Fibroblast of upper back skin (primary cell): ENCODE measurements at places on chromosomes 16 and 17.

GRCh38 chr16:22887445-22887844 lies 73.5 kb downstream of the HS3ST2 start:
- no peak for DNase-seq

GRCh38 chr17:2055292-2056205 lies 646 bp downstream of the HIC1 start:
- DNase-seq: no peak

DNA sequence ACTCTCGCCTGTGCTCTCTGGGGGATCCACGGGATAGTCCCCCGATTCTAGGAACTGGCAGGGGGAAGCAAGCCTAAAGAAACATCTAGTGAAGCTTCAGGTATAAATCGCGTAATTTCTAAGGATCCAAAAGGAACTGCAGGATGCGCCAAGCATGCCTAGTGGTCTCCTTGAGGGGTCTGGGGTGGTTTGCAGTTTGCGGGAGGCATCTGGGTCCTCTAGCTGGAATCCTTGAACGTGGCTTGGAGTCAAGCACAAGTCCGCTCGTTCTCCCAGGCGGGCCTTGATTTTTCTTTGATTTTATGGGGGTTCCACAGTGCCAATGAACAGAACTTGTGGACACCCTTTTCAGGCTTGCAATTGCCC lies 1000.5 kb downstream of the KCNJ18 start:
- DNase-seq: no peak

DNA sequence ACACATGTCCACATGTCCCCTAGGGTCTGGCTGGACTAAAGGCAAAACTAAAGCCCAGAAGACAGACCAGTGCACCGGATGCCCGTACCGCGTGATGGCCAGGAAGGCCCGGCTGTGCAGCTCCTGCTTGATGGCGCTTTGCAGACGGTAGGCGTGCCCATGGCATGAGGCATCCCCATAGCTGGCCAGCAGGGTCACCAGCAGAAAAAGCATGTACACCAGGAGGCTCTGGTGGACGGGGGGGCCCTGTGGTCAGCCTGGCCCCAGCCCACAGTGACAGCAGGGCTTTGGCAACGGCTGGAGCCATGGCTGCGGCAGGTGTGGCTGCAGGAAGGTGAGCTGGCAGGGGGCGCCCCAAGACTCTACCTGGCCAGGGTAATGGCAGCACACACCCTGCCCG lies 42.8 kb downstream of the PKD1 start:
- no peak for DNase-seq

DNA sequence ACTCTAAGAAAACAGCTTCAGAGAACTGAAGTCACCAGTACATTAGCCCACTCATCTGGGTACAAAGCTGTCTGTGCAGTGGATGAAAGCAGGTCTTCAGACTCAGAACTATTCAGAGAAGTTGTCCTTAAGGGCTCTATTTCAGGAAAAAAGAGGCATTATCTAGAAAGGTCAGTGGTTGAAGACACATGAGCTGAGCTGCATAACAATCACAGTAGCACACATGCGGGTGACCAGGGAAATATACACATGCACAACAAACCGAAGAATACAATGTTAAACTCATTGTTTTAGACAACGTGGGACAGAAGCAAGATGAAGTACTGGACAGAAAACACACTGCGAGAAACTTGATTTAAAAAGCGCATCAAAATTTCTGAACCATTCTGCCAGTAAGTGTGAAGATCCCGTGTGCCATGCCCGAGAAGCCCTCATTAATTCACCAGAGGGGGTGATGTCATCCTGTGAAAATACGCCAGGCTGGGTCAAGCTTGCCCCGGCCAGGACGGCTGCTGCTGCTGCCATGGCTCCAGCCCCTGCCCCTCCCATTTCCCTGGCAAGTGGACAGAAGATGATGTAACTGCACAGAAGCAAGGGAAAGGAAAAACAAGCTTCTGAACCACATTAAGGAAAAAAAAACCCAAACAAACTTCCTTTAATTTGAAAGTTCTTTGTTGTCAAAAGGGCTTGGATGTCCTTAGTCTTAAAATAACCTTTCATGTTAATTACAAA lies 10.1 kb downstream of the DYNC1LI2 start:
- peak; percentile 89 for DNase-seq

DNA sequence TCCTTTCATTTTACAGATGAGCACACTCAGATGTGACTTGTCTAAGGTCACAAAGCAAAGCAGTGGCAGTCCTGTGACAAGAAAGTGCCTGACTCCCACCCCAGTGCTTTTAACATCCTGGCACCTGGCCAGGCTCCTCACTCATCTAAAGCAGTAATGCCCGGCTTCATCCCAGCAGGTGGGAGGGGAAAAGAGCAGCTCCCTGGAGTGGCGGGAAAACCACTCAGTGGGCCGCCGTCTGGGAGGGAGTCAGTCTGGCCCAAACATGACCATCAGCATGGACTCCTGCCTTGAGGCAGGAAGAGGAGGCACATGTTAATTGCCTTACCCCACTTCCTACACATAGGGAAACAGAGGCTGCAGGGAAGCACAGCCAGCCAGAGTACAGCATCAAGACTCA lies 2.6 kb downstream of the PCGF2 start:
- DNase-seq: no peak

DNA sequence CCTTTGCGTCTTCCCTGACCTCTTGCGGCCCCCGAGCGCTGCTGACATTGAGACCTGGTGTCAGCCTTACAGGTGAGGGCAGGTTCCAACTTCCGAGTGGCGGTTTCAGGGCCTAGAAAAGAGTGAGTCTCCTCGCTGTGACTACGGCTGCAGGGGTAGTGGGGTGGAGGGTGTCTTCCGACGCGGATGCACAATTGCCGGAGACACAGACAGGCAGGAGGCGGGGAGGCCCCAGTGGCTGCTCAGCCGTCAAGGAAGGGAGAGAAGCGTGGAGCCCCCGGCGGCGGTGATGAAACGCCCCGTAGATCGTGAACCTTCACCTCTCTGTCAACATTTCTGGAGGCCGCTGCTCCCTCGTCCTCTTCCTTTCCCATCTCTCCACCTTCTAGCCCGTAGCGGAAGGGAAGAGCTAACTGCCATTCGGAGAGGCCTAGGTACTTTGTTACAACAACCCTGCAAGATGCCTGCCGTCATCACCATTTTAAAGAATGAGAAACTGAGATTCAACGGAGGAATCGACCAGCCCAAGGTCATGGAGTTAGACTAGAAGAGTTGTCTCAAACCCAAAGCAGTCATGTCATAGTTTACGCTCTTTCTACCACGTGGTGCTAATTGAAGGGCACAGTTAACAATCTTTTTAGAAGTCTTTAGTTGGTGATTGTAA lies 485 bp downstream of the DNAJA3 start:
- no peak for DNase-seq

DNA sequence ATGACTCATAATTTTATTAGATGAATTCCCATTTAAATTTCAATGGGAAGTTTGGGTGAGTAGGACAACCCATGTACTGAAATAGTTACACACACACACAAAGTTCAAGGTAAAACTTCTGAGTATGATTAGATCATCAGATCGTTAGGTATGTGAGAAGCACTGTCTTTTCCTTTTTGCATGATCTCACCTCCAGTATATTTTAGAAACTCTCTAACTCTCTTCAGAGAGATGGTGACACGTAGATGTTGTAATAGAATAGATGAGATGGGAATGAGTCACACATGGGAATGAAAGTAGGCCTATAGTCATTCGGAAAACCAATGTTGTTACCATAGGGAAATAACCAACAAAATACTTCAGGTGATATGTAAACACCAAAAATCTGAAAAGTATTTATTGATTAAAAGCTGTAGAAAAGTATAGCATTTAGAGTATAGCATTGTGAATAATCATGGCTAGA lies 22.2 kb downstream of the KRT23 start:
- peak; percentile 94 for DNase-seq

DNA sequence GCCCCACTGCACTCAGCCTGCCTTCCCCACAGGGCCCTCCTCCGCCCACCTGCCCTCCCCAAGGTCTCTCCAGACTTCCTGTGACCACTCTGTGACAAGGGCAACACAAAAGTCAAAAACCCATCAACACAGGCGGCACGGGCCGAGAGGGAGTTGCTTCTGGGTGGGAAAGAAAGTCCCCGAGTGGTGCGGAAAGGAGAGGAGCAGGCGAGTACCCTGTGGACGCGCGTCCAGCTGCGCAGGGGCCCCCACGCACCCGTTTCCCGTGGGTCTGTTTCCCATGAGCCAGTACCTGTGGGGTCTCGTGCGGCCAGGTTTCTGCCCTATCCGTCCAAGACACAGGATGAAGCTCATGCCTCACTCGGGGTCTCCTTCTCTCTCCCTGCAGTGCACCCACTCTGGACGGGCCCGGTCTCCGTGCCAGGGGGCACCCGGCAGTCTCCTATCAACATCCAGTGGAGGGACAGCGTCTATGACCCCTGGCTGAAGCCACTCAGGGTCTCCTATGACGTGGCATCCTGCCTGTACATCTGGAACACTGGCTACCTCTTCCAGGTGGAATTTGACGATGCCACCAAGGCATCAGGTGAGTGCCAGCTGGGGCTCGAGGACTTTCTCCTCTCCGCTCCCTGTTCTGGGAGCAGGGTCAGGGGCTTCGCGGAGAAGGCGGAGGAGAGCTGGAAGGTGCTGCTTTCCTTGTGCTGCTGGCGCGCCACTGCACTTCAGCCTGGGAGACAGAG lies 12.2 kb downstream of the CD2BP2 start:
- no peak for DNase-seq

DNA sequence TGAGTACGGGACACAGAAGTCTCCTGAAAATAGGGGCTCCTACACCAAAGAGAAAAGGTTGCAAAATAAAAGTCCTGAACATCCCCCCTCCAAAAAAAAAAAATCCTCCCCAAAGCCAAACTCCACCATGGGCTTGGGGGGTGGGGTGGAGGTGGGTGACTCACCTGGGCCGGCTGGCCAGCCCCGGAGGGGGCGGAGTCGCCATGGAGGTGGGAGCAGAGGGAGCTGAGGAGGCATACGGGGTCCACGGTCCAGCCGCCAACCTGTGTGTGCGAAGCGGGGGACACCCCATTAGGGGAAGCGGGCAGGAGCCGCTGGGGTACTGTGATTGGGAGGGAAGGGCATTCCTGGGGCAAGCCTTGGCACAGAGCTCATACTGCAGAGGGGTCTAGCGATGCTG lies 31.0 kb downstream of the SRCIN1 start:
- DNase-seq: no peak

- no peak for DNase-seq
Observed at GRCh38 chr17:27038676-27039075, 255.2 kb upstream of the WSB1 start.

GRCh38 chr16:73205153-73205886 lies 157.4 kb upstream of the ZFHX3 start:
- DNase-seq: no peak

- no peak for DNase-seq
Observed at GRCh38 chr17:79338152-79338551, 263.5 kb downstream of the ENGASE start.

GRCh38 chr16:11611871-11612664 lies 25.3 kb upstream of the LITAF start:
- no peak for DNase-seq

- DNase-seq: no peak
Observed at GRCh38 chr16:5166486-5166885, 68.9 kb upstream of the EEF2KMT start.

DNA sequence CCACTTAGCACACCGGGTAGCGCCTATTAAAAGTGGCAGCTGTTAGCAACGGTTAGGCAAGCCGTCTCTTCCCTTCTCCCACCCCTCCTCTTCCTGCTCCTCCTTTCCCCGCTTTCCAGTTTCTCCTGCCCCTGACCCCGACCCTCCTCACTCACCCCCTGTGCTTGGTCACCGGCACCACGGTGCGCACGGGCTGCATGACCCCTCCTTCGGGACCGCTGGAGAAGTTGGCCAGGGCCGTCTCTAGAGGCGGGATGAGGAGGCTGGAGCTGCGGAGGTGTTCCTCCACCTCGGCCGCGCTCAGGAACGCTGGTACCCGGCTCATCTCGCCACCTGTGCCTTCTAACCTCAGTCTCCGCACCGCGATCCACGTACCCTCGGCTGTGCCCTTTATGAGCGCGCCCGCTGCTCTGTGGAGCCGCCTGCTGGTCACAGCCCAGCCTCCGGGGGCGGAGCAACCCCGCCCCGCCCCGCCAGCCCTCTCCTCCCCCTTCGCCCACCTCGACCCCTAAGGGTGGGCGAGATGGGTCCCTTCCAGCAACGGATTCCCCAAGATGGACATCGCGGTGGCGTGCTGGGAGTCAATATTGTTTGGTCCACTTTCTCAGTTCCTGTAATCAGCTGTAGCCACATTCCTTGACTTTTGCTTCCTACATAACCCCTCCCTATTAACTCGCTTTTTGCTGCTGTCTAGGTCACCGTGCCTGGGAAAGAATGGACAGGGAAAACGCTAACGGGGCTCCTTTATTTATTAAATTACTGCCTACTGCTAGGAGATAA lies at the start of gene CRYM:
Gene CRYM, minus strand, starts transcription at position 364 of the 780 bp plus-strand sequence. Its CDS starts 39 bp downstream, at position 325.
- peak; percentile 19 for DNase-seq

DNA sequence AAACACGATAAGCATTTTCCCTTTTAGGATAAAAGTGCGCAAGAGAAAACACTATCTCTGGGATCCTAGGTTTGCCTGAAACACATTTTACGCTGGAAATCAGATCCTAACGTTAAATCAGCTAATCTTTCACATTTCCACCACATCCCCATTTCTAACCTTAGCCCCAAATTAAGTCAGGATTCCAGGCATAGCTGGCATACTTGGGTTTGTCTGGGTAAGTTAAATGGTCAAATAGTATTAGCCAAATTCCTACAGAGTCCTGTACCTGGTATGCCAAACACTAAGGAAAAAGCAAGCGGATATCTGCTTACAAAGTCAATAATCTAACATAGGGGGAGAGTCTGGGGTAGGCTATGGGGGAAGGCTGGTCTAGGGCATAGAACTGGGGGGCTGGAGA lies 557.4 kb upstream of the ZFHX3 start:
- no peak for DNase-seq

- DNase-seq: no peak
Observed at GRCh38 chr17:49574945-49575678, 559 bp upstream of the NXPH3 start.

DNA sequence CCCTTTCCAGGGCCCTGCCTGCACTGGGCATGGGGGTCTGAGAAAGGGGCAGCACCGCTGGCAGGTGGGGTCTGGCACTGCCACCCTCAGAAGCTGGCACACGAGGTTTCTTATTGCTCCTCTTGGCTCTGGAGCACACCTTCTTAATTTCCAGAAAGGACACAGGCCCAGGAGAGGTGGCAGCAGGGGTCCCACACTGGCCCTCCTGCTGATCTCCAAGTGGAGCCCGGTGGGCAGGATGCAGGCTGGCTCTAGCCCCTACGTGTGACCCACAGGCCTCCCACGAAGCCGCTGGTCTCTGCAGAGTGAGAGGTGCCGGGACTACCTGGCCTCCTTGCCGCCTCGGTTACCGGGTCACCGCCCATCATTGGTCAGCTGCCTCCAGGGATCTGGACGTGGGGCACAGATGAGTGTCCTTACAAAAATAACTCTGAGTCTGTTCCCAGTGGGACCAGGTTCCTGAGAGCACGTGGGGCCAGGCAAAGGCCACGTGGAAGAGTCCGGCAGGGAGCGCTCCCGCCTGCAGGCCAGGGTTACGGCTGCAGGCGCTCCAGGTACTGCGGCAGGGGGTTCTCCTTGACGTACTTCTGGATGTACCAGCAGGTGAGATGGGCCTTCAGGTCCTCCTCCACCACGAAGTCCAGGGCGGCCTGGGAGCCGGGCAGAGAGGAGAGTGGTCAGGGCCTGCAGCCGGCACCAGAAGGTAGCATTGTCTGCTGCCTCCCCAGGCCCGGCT lies 10.3 kb downstream of the NATD1 start:
- no peak for DNase-seq
